GM12891 (cell line): ENCODE measurements at places on chromosomes 16 and 17.

DNA sequence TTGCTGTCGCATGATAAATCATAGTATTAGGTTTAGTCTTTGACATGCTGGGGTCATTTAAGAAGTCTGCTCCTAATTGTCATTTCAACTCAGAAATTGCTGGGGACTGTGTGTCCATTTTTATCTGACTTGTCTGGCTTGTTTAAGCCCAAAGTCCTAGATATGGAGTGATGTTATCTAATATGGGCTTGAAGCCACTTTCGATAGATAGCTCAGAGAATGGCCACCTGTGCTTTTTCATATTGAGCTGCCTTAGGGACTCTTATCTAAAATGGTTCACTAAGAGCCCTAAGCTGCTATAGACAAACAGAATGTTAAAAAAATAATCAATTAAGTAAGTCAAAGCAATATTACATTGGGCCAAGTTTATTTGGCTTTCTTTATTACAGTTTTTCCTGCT lies 81.6 kb upstream of the CNTNAP4 start:
- DNase-seq = no peak

DNA sequence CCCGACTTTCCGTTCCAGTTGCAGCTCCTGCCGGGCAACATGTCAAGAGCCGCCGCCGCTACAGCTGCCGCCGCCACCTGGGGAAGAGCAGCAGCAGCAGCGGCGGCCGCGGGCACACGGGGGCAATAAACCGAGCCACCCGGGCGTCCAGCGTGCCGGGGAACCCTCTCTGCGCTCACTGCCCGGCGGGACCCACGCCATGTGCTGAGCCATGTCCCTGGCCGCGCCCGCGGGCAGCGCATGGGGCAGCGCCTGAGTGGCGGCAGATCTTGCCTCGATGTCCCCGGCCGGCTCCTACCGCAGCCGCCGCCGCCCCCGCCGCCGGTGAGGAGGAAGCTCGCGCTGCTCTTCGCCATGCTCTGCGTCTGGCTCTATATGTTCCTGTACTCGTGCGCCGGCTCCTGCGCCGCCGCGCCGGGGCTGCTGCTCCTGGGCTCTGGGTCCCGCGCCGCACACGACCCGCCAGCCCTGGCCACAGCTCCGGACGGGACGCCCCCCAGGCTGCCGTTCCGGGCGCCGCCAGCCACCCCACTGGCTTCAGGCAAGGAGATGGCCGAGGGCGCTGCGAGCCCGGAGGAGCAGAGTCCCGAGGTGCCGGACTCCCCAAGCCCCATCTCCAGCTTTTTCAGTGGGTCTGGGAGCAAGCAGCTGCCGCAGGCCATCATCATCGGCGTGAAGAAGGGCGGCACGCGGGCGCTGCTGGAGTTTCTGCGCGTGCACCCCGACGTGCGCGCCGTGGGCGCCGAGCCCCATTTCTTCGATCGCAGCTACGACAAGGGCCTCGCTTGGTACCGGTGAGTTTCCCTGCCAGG lies 604 bp downstream of the HS3ST3B1 start:
- no peak for DNase-seq

GRCh38 chr16:57611181-57611580 lies 17.2 kb upstream of the ADGRG1 start:
- DNase-seq = no peak

GRCh38 chr17:70956726-70957125 lies 787.4 kb downstream of the KCNJ2 start:
- no peak for DNase-seq
